Ureter (tissue), 1 donor: ENCODE measurements at places on chromosomes 16 and 17.
A peak's percentile ranks its signal among the peaks of the same experiment; 100 is the strongest.

GRCh38 chr17:62052765-62053338 is 12.2 kb downstream of the MED13 start:
- no peak for DNase-seq

DNA sequence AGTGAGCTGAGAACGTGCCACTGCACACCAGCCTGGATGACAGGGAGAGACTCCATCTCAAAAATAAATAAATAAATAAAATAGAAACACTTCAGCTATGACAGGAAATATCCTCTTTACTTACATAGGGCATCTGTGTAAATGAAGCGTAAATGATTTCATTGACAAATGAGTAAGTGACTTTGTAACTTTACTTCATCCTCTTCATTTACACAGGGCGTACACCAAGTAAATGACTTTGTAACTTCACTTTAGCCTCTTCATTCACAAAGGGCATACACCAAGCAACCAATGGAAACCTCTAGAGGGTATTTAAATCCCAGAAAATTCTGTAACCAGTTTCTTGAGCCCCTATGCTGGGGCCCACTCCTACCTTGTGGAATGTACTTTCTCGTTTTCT is 16.2 kb upstream of the KLHDC4 start:
- DNase-seq = no peak

- DNase-seq = no peak
Observed at GRCh38 chr17:32927724-32928585, at the start of gene TMEM98. TSS of gene TMEM98 (plus strand) at chr17:32928153. CDS start at chr17:32931529, 3,376 bp downstream.

- no peak for DNase-seq
Observed at GRCh38 chr16:51968749-51969148, 578.2 kb downstream of the TOX3 start.

DNA sequence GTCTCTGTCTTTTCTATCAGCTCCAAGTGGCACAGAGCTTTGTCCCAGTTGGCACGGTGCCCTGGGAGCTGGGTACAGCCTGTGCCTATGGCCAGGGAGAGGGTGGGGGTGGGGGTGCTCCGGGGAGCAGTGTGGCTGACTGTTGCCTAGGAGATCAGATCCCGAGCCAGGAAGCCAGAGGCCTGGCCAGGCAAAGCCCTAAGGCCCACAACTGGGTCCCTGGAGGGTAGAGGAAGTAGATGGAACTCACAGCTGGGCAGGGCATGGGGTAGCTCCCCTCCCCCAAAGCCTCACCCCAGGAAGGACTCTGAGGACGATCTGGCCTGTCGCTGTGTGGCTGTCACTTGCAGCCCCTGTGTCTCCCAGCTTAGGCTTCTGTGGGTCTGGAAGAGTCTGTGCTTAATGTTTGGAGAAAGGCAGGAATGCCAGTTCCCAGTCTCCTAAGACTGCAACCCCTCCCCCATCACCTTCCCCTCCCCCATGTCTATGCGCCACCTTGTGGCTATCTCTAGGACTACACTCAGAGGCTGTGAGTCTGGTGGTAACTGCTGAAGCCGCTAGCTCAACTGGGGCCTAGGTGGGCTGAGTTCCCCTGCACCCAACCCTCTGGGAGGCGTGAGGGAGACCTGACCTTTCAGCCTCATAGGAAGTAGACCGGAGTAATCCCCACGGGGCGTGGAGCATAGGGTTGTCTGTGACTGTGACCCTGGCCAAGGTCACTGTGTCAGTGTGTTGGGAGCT is 12.6 kb downstream of the THRA start:
- DNase-seq = peak; percentile 86

DNA sequence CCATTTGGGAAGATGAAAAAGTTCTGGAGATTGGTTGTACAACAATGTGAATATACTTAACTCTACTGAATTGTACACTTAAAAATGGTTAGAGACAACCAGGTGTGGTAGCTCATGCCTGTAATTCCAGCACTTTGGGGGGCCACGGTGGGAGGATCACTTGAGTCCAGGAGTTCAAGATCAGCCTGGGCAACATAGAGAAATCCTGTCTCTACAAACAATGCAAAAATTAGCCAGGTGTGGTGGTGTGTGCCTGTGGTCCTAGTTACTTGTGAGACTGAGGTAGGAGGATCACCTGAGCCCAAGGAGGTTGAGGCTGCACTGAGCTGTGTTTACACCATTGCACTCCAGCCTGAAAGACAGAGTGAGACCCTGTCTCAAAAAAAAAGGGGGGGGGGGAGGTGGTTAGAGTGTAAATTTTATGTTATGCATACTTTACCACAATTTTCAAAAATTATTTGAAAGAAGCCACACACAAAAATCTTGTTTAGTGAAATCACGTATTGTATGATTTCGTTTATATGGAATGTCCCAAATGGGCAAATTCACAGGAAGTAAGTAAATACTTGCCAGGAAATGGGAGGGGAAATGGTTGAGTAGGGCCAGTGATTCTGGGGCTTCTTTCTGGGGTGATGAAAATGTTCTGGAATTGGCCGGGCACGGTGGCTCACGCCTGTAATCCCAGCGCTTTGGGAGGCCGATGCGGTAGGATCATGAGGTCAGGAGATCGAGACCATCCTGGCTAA is 37.1 kb upstream of the AMZ2 start:
- no peak for DNase-seq

- DNase-seq = peak; percentile 26
Observed at GRCh38 chr17:66564992-66565465, 262.6 kb downstream of the PRKCA start.

DNA sequence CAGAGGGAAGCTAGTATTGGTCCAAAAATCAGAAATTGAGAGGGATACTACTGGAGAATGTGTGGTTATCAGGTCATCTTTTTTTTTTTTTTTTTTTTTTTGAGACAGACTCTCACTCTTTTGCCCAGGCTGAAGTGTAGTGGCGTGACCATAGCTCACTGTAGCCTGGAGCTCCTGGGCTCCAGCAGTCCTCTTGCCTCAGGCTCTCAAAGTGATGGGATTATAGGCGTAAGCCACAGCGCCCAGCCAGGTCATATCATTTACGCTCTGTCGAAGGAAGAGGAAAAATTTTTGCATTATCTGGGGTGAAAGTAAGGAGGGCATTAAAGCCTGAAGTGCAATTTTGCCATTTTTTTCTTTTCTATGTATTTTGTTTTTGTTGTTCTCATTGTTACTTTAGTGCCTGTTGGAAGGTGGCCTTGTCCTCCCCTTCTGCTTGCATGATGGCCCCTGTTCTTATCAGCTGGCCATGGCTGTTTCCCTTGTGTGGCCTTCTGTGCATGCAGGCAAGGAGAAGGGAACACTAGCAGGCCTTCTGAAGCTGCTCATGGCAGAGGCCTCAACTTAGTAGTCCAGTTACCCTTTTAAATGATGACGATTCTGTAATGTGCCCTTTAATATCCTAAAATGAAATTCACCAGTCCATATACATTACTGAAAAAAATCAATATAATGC is 118.3 kb downstream of the SPECC1 start:
- DNase-seq = no peak

DNA sequence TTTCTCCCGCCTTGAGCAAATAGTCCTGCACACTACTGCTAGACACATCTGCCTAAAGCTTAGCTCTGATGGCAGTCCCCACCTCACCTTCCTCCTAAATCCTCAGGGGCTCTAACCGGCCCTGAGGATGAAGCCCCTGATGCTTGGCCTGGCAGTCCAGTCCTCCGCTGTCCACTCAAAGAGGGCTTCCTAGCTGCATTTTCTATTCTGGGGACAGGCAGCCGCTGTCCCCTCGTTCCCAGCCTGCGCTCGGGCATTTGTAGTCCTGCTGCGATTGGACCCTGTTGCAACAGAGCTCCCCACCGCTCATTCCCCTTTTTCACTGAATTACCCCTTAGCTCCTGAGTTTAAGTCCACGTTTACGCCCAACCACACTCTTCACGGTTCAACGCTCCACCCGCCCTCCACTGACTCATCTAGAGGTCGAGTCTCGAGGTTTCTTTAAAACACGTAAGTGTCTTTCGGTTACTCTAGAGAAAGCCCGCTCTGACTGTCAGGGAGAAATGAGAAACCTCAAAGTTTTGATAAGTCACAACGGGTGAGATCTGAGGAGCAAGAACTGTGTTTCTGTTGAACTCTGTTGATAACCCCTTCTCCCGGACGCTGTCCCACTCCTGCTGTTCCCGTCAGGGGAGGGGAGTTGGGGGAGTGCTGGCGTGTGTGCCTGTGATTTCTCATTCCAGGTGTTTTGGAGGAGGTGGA is 4.5 kb downstream of the CCR7 start:
- peak; percentile 64 for DNase-seq

DNA sequence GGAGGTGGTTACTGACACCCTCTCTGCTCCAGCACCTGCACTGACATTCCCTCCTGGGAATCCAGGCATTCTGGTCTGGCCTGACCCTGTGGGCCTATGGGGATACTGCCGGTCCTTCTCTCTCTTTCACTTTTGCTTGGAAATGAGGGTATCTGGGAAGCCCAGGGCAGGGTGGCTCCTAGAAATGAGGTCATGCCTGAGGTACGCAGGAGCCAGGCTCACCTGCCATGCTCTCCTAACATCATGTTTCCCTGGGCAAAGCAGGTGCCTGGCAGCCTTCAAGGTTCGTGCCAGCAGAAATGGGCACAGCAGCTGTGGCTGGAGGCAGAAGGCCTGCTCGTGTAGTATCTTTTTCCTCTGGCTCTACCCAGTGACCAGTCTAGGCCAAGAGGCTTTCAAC is 3.3 kb downstream of the ITGA3 start:
- DNase-seq = no peak

- DNase-seq = no peak
Observed at GRCh38 chr16:8735574-8735973, 61.2 kb downstream of the ABAT start.

GRCh38 chr16:278863-279366 is 1.5 kb upstream of the ARHGDIG start:
- peak; percentile 66 for DNase-seq

DNA sequence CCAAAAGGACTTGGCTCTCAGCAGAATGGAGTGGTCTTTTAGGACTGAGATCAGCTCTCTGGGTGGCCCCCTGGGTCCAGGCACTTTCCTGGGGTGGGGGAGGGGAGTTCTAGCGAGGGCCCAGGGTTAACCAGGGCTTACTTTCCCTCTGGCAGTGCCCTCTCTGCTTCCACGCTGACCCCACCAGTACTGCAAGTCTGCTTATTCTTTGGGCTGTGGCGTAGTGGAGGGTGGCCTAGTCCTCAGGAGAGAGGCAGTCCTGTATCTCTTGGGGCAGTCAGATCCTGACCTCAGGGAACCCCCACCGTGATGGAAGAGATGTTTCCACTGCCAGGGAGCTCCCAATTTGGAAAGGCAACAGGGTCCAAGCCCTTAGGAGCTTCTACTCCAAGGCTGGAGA is 79.4 kb downstream of the CCDC182 start:
- no peak for DNase-seq

GRCh38 chr16:27430512-27430911 is 28.5 kb downstream of the IL21R start:
- DNase-seq = no peak

DNA sequence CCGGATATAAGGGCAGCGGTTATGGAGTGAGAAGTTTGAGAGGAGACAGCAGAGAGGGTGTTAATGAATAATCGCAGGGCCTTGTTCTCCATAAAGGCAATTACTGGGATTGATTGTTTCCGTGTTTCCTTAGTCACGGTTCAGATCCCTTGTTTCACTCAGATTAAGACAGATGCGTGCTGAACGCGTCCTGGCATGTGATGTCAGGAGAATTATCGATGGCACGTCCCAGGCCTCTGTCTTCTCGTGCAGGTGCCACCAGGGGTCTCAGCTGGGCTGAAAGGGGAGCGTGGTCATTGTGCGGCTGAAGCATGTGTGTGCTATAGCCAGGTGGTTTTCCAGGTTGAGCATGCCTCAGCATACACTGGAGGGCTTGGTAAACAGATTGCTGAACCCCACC is 142.4 kb upstream of the NOL11 start:
- peak; percentile 58 for DNase-seq

DNA sequence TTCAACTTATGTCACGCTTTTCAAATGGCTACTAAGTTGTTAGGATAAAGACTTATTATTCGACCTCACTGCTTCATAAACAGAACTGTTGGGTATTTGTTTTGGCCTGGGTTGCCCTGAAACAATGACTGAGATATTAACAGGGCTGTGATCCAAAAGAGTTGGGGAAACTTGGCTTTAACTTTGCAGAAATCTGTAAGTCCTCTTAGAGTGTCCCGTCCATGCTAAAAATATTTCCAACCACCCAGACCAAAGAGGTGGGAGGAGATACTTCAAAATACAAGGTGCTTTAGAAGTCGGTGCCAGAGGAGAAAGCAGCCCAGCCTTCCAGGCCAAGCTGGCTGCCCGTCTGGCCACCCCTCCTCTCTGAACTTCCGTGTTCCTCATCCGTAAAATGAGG is 16.1 kb upstream of the SPATA32 start:
- no peak for DNase-seq

GRCh38 chr16:87376660-87377059 is 6.9 kb downstream of the FBXO31 start:
- no peak for DNase-seq

- no peak for DNase-seq
Observed at GRCh38 chr17:78962345-78962983, 17.3 kb downstream of the LGALS3BP start.

GRCh38 chr17:79738643-79739042 is 7.9 kb downstream of the ENPP7 start:
- no peak for DNase-seq

DNA sequence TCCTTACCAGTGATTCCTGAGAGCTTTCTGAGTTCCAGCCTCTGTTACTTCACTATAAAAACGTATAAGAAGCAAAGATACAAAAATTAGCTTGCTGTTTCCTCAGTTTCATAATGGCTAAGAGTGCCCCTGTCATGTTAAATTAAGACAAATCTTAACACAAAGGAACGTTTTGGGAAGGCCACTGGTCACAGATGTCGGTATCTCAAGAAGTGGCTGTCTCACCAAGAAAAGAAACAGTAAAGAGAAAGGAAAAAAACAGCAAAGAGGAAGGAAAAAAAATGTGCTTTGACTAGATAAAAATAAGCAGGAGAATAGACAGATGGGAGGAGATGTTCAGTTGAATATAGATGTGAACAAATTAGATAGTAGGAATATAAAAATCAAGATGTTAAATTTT is 94.8 kb upstream of the AKTIP start:
- no peak for DNase-seq

- no peak for DNase-seq
Observed at GRCh38 chr16:19507867-19508266, 14.0 kb downstream of the GDE1 start.

- no peak for DNase-seq
Observed at GRCh38 chr17:8372422-8372821, 4.1 kb downstream of the KRABD2 start.

GRCh38 chr17:51638971-51639370 is 378.6 kb downstream of the UTP18 start:
- DNase-seq = no peak

- no peak for DNase-seq
Observed at GRCh38 chr16:26263406-26263805, 571.6 kb downstream of the HS3ST4 start.

DNA sequence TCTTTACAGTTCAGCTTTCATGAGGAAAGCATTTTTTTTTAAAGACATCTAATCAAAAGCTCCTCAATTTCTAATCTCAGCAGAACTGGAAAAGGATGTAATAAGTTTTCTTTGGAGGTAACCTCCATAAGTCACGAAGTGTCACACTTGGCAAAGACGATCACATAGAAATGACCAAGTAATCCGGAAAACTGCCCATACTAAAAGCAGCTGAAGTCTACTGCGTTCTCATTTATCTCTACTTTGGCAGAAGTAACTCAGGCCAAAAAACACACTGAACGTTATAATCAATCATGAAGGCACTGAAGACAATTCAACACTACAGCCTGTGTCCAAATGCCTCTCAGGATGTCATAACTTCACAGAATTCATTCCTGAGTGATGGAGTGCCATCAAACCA is 39.8 kb downstream of the ERN1 start:
- DNase-seq = no peak
